Spinal cord (tissue), 10 donors: ENCODE measurements at places on chromosomes 12 and 14. TPM values are rescaled to one million over a fixed set of nuclear protein-coding genes. Genes with fewer than 3 reads are reported as not detected.

Gene SOCS4
- total RNA-seq, result 44.8 TPM

Gene GALC
- 53.2 TPM for total RNA-seq

GRCh38 chr14:77305696-77306095, 15.0 kb downstream of the POMT2 start:
- peak; percentile 68 for DNase-seq

DNA sequence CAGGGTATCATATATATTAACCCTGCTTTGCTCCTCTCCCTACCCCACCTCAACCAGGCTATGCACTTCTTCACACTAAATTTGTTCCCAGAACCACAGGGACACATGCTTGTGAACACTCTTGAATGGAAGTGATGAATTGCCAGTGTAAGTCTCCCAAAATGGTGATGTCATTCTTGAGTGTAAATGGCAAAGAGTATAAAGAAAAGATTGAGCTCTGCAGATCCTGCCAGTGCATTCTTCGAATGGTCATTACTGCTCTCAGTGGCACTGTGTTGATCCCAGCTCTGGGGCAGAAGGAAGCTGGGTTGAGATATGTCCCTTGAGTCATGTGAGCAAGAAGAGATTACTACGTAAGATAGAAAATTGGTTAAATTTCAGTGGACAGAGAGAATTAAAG, 313.1 kb downstream of the TMEM117 start:
- peak; percentile 33 for DNase-seq

GRCh38 chr12:27711317-27711682, 668 bp downstream of the MRPS35 start:
- no peak for DNase-seq

- no peak for DNase-seq
These were observed 1275.7 kb upstream of the FLRT2 start for GRCh38 chr14:84254290-84254689.

GRCh38 chr12:116661341-116661740, 76.5 kb downstream of the SPRING1 start:
- DNase-seq, result no peak

- no peak for DNase-seq
These were observed 8.0 kb downstream of the CACNB3 start for GRCh38 chr12:48826209-48826855.

Gene TIGAR
- total RNA-seq, result 12.7 TPM

GRCh38 chr14:36502558-36503508, 17.2 kb downstream of the NKX2-1 start:
- no peak for DNase-seq

Gene BATF
- total RNA-seq, result 0.69 TPM

DNA sequence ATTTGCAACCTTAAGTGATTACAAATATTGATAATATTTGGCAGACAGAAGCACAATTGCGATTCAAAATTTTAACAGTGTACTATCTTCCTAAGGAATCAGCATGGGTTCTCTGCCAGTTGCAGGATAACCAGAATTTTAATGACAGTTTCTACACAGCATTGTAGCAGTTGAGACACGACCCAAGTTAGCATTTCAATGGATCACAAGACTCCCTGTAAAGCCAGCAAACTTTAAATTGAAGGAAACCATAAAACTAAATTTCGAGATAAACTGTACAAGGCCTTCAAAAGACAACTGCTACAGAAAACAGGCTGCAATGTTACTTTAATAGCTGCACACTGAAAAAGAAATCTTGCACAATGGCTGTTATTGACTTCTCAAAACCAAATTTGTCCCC, 154.9 kb downstream of the MED13L start:
- DNase-seq, result no peak

Gene PTHLH
- 7.7 TPM for total RNA-seq

GRCh38 chr14:97036086-97036852, 239.1 kb downstream of the VRK1 start:
- peak; percentile 58 for DNase-seq

Gene PRKAB1
- 17.4 TPM for total RNA-seq

DNA sequence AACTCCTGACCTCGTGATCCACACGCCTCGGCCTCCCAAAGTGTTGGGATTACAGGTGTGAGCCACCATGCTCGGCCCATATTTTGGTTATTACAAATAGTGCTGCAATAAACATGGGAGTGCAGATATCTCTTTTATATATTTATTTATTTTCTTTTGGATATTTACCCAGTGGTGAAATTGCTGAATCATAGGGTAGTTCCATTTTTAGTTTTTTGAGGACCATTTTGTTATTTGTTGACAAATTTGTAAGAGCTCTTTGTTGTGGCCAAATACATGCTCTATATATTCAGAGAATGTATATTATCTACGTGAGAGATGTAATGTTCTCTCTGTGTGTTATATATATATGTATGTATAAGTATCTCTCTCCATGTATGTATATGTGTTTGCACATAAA, 15.9 kb downstream of the AMN1 start:
- DNase-seq, result no peak

Gene NRXN3
- 73.4 TPM for total RNA-seq

- DNase-seq, result no peak
These were observed 103.1 kb downstream of the UNC79 start for GRCh38 chr14:93533842-93534241.

Gene TAS2R7
- 0.33 TPM for total RNA-seq

DNA sequence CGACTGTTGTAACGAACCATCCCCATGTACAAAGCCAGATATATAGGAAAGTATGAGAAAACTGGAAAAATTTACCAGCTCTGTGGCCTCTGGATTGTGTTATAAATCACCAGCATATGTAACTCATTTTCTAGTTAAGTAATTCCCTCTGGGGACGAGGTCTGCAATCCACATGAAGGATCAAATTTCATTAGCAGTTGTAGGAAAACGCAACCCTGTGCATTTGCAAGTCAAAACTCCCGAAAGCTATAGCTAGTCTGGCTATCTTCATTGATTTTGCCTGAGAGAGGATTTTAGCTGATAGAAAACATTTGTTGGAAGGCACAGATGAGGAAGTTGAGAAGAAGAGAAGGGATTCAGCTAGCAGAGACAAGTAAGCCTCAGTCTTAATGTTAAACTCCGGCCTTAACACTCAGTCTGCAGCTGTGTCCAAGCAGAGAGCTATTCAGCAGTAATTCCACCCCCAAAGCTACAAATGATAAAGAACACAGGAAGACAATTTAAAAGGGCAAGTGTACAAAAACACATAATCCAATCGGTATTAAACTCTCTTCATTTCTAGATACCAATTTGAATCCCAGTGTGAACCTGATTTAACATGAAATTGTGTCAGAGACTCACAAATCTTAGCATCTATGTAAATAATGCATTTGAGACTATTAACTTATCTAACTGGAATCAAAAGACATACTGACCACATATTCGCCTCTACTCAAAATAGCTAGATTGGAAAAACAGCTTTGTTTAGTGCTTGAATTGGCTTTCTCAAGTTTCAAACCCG, 54.2 kb upstream of the CERS5 start:
- DNase-seq, result peak; percentile 38

- no peak for DNase-seq
These were observed 302.3 kb upstream of the RGS6 start for GRCh38 chr14:71629765-71630492.

Gene SALL2
- total RNA-seq, result 36.9 TPM

DNA sequence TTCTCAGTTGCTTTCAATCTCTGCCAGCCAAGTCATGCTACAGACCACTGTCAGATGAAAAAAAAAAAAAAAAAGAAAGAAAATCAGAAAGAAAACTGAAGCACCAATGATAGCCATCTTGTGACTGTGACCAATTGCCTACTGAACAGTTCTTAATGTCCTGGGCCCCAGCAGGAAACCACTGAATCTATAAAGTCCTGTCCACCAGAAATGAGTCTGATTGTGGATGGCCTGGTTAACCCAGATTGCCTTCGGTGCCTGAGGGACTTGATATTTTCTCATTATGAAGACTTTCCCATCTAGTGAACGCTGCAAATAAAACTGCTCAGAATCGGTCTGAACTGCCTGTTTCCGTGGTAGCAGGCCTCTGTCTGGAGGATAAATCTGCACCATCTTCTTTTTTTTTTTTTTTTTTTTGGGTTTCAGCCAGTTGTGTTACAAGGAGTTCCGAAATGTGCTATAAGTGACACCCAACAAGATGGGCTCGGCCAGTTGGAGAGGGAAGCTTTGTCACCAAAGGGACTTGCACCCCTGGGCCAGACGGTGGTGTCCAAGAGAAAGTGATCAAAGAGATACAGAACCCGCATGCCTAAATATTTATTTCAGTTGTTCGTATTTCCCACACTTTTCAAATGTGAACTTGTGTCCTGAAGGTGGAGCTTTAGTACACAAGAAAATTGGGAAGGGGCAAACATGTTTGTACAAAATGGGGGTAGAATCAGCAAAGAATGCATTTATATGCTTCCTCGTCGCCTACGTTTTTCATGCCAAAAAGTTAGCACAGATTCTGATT, 3.0 kb upstream of the PLXNC1 start:
- DNase-seq, result peak; percentile 93

Gene PAWR
- total RNA-seq, result 25.9 TPM

- DNase-seq, result no peak
These were observed 495 bp downstream of the ADIPOR2 start for GRCh38 chr12:1691123-1692007.

DNA sequence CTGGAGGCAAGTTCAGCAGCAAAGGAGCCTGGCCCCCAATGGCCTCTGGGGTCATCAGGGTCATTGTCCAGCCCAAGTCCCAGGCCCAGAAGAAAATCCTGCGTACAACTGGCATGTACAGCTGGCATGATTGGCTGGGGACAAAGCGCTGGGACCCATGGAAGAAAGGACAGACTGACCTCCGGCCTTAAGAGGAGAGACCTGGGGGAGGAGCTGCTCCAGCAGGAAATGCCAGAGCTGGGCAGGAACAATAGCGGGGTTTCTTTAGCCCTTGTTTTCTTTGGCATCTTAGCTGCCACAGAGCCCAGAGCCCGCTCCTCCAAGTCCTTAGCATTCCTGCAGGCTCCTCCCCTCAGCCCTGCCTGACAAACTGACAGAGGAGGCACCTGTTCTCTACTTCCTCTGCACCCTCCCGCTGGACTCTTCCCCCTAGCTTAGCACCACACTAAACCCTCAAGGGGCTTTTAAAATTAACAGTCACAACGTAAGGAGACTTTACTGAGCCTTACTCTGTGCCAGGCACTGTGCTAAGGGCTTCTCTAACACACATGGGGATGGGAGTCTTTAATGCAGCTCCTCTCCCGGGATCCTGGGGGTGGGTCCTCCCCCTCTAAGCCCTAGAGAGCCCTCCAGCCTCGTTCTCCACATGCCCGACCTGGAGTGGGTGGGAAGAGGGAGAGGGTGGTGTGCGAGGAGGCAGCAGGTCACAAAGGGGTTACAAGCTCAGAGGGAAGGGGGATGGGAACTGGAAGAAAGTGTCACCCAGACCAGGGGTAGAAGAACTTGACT, 1.8 kb upstream of the AQP5 start:
- no peak for DNase-seq

GRCh38 chr14:71231521-71232393, 324.5 kb downstream of the PCNX1 start:
- no peak for DNase-seq
